T-helper 2 cell (primary cell): ENCODE measurements at places on chromosomes 5 and 9.

DNA sequence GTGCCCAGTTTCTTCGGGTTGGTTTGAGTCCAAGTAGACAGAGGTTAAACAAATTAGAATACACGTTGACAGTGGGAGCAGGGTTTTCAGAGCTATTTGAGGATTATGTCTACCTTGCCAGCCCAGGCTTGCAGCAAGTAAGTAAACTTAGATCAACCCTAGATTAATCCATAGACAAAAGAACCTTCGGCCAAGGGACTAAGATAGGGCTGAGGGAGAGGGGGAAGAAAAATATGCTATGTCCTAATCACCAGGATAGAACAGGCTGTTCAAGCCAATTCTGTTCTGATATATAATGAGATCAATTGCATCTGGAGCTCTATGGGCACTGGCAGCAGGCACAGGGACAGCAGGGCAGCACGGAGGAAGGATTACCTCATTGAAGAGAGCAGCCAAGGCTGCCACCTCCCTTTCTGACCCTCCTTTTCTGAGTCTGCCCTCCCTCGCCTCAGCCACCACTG is 377.7 kb downstream of the PIK3R1 start:
- no peak for DNase-seq

DNA sequence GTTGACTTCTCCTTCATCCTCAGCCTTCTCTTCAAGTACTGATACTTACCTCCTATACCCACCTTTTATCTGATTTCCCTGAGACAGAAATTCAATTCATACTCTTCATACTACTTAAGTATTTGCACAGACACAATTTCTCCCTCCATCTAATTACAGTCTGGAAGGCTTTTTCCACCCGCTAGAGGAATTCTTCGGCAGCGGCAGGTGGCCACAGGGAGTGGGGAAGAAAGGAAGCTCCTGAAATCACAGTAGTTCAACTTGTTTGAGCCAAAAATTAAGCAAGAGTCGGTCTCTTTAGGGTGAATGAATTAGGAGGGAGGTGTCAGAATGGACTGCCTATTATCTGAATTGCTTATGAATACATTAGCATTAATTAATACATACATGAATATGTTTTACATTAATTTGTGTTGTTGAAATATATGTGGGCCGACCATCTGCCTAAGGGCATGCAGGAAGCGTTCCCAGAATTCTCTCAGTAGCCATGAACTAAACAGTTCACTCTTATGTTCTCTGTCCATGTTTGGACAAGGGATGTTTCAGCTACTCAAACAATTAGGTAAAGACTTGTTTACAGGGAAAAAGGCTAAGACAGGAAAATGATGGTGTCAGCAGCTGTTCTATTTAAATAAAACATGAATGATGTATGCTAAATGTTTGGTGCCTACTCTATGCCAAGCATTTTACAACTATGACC is 101.4 kb upstream of the SMARCA2 start:
- no peak for DNase-seq

DNA sequence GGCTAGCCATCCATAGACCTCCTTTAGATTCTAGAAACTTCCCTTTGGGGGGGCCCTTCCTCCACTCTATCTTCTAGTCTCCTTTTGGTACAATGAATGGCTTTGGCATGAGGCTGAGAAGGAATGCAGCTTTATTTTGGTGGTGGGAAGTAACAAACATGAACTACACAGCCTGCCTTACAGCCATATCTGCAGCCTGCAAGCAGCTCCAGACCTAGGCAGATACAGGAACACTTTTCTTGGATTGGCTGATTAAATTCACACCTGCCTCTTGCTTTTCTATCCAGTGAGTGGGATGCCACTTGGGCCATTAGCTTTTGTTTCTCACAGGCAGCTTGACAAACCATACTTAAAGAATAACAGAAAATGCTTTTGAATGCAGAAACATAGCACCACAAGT is 28.2 kb downstream of the NR6A1 start:
- no peak for DNase-seq

- no peak for DNase-seq
Observed at GRCh38 chr9:133160742-133161546, 2.8 kb downstream of the GBGT1 start.

DNA sequence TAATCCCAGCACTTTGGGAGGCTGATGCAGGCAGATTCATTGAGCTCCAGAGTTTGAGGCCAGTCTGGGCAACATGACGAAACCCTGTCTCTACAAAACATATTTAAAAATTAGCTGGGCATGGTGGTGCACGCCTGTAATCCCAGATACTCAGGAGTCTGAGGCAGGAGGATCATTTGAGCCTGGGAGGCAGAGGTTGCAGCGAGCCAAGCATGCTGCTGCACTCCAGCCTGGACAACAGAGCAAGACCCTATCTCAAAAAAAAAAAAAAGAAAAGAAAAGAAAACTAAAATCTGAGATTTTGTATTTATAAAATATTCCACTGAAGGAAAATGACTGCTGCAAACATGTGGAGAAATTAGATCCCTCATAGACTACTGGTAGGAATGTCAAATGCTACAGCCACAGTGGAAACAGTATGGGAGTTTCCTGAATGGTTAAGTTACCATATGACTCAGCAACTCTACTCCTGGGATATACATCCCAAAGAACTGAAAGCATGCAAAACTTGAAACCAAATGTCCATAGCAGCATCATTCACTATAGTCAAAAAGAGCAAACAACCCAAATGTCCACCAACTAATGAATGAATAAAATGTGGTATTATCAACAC is 106.1 kb downstream of the UBAP2 start:
- DNase-seq = no peak

GRCh38 chr5:122478741-122479442 is 166.9 kb downstream of the SNCAIP start:
- DNase-seq = no peak
